Endothelial cell (in vitro differentiated cells): ENCODE measurements at places on chromosomes 12 and 14.

DNA sequence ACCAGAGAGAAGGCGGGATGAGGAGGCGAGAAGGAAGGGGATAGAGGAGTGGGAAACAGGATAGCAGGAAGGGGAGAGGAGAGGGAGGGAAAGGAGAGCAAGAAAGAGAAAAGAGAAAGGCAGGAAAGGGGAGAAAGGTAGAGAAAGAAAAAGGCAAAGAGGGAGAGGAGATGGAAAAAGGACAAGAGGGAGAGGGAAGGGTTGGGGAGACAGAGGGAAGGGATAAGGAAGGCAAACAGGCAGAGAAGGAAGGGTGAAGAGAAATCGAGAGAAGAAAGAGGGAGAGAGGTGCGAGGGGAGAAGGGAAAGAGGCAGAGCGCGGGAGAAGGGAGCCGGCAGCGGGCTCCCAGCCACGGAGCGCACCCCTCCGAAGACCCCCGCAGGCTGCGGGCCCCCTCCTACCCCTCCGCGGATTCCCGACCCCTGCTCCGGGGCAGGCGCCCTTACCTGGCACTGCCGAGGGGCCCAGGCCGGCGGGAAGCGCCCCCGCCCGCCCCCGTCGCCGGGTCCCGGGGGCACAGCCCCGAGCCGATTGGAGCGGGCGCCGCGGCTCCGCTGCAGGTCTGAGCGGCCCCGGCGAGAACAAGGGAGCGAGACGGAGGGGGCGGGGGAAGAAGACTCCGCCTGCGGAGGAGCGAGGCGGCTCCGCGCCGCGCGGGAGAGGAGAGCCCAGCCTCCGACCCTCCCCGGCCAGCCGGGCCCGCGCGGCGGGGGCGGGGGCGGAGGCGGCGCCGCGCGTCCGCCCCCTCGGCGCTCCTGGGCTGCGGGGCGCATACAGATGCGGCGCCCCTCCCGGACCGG is at the start of gene CDH24:
CDH24 (minus strand) TSS at position 565 of the 801 bp plus-strand sequence. CDS start 1,787 bp downstream, outside the sequence.
- peak; percentile 71 for DNase-seq

- peak; percentile 82 for DNase-seq
These were observed at the start of the genes COQ6 and FAM161B for GRCh38 chr14:73949752-73950734. COQ6 (plus strand) TSS chr14:73950302; CDS start chr14:73950333, 31 bp downstream. FAM161B (minus strand) TSS chr14:73950094; CDS start chr14:73950026, 68 bp downstream.

DNA sequence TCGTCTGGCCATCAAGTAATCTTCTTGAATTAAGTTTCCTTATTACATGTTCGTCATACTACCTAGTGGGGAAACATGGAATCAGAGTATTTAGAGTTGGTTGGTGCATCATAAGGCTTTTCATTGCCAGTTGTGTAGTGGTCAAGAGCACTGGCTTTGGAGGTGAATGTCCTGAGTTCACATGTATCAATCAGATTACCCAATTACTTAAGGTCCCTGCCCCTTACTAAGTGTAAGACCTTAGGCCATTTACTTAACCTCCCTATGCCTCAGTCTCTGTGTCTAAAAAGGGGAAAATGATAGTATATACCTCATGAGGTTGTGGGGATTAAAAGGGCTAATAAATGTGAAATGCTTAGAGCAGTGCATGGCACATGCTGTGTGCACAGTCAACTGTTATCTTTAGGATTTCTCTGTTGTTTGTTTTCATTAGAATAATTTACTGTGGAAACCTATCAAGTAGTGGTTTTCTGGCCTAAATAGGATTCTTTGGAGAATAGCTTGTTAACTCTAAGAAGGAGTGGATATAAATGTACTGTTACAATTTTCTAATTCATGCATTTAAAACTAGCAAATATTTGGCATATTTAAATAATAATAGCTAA is 27.0 kb downstream of the MSRB3 start:
- no peak for DNase-seq

DNA sequence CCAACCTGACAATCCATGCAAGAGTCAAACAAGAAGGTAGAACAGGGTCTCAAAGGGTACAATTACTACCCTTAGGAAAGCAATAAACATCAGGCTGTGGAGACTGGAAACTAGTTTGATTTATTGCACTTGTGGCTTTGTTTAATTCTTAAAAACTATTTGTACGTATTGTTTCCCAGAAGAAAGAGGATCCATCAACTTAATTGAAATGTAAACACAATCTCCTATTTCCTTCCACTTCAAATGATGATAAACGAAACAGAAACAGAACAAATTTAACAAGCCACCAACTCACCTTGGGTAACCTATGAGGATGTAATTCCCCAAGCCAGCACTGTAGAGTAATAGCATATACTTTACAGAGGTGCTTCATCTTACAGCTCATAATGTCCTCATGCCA is 8.0 kb downstream of the STXBP6 start:
- DNase-seq = no peak

GRCh38 chr12:111393700-111394300 is 11.9 kb upstream of the SH2B3 start:
- no peak for DNase-seq

DNA sequence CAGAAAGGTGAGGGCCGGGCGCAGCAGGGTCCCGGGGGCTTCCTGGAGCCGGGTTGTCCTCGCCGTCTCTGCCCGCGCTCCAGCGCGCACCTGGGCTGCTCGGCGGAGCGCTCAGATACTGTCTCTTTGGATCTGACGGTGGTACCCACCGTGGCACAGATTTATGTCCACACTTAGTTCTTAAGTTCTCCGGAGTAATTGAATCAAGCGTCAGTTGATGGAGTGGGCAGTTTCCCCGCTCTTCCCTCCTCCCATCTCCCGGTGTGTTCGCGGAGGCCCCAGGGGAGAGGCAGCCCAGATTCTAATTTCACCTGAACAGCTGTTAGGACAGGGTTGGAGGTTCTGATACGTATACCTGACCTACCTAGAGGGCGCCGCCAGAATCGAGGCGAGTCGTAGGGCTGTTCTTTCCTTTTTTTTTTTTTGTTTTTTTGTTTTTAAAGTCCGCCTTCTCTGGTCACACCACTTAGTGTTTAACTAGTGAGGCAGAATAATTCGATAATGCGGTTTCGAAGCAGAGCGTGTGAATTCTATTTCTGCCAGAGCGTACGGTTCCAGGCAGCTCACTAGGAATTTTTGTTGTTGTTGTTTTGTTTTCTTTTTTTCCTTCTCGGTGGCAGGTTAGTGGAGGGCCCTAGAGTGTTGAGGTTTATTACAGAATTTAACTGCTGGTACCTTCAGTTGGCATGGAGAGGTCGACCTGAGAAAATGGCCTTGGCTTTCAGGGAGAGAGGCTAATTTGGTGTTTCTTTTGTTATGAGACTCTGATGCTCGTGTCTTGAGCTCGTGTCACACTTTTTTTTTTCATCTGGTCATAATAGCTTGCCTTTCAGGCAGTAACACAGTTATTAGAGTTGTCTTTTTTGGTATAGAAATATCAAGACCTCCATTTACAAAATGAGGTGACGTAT is 22.3 kb upstream of the GNS start:
- DNase-seq = no peak
